ENCODE measurements at places on chromosomes 2 and 18.
A peak's percentile ranks its signal among the peaks of the same experiment; 100 is the strongest.

GRCh38 chr18:13180614-13181375, 37.8 kb upstream of the LDLRAD4 start:
- no peak for DNase-seq

- no peak for DNase-seq
Measured at GRCh38 chr2:127853671-127854070, 4.3 kb downstream of the POLR2D start.

DNA sequence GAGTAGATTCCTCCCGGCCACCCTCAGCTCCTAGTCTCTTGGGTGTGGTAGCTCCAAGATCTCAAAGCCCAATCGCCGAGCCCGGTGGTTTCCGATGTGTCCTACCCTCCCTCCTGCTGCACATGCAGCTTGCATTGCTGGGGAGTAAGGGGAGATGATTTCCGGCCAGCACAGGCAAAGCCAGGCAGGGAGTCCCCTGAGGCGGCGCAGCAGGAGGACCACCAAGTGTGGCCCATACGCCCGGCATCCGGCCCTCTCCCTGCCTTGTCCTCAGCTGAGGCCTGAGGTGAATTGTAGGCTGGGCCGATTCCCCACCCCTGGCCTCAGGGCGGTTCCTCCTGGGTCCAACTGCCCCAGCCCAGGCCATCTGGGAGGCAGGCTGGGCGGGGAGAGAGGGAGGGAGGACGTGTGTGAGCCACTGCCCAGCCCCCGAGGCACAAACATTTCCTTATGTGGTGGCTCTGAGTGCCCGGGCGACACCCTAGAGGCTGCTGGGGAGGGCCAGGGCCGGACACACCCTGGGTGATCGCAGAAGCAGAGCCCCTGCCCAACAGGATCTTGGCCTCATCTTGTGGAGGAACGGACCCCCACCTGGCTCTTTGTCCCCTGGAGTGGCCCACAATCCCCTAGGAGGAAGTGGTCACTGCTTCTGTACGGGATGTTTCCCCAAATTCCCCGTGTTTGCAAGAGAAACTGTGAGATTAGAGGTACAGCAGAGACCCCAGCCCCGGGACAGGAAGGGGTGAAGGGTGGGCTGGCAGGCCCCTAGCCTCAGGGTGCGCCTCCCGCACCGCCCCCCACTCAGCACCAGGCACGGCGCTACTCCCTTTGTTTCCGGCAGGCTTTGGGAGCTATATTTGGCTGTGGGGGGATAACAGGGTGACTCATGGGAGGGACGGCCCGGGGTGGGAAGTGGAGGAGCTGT, 41.9 kb upstream of the PTMA start:
- no peak for DNase-seq

DNA sequence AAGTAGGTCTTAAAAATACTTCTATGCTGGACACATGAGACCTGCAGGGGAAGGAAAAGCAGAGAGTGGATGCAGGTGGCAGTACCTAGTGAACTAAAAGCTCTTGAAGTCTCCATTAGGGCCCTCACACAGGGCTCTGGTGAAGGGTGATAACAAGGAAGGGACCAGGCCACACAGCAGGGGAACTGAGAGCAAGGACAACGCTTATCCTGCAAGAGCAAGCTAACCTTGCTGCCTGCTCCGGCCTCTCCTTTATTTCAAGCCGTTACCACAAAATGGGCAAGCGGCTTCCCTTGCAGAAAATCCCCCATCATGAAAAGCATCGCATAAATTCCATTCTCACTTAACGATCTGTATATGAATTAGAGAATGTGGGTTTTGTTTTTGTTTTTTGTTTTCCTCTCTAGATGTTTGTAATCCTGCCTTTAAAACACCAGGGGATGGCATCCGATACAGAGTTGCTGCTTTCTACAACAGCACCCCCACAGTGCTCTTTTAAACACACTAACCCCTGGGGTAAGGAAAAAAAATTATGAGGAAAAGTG, 64.5 kb downstream of the CACNB4 start:
- no peak for DNase-seq

GRCh38 chr2:18345848-18346247, 214.6 kb downstream of the RDH14 start:
- no peak for DNase-seq

DNA sequence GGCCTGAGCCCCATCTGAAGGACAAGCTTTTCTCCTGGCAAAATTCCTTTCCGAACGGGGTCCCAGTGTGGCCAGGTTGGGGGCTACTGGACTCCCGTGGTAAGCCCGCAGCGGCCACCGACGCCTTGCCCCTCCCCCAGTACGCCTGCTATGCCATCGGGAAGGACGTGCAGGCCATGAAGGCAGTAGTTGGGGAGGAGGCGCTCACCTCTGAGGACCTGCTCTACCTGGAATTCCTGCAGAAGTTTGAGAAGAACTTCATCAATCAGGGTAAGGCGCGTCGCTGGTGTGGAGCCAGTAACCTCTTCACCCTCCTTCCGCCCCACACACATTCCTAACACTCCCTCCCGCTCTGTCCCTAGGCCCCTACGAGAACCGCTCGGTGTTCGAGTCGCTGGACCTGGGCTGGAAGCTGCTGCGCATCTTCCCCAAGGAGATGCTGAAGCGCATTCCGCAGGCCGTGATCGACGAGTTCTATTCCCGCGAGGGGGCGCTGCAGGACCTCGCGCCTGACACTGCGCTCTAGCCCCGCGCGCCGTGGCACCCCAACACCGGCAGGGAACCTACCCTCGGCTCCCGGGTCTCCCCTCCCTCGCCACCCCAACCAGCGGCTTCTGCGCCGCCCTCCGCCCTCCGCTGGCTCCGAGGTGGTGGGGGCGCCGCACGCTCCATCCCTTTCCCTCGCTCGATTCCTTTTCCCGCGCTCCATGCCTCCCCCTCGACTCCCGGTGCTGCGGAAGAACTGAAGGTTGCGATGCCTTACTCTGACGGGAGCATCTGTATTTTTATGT, 13.6 kb upstream of the ANKRD53 start:
- DNase-seq, result peak; percentile 76

GRCh38 chr18:48306838-48307237, 102.3 kb downstream of the ZBTB7C start:
- DNase-seq, result no peak

DNA sequence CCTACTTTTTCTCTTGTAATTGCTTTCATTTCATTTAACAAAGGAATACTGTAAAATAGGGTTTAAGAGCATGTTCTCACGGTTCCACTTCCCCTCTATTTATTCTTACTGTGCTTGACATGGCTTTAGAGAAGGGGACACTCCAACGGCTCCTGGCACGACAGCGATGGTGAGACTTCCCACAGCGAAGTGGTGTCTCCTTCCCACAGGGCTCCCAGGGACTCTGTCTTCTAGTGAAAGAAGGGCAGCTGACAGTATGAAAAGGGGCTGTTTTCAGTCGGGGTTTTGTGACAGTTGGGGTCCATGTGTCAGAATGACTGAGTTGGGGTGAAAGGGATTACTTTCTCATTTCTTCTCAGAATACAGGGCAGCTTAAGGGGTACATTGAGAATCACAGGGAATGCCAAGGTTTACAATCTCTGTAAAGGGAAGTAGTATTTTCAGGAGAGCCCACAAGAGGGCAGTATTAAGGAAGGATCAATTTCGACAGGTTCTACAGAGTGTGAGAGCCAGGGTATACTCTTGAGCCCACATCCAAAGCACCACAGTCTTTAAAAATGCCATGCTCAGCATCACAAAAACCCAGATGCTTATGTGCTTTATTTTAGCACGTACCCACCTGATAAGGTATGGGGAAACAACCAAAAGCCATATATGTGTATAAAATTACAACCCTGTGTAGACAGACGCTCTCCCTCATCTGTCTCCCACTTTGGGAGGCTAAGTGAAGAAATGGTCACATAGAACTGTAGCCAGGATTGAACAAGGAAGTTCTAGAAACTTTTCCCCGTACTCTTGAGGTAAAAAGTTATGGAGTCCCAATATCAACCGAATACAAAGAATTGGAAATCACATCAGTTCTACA, 31.3 kb upstream of the RAPGEF4 start:
- no peak for DNase-seq

- DNase-seq, result no peak
Measured at GRCh38 chr2:119289093-119289492, 65.5 kb downstream of the STEAP3 start.

GRCh38 chr2:81084101-81084500, 779.5 kb upstream of the LRRTM1 start:
- DNase-seq, result no peak

DNA sequence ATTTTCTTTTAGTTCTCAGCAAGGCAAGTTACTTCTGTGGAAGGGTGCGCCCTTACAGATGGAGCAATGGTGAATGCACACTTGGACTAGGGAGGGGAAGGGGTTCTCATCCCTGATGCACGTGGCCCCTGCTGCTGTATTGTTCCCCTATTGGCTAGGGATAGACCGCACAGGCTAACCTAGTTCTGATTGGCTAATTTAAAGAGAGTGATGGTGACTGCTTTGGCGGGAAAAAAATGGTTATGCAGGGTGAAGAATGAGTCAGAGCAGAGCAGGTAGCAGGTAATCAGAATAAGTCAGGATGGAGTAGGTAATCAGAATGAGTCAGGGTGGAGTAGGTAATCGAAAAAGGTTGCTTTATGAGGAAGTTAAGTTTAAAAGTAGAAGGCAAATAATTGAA, 171.5 kb downstream of the MTCL1 start:
- no peak for DNase-seq

DNA sequence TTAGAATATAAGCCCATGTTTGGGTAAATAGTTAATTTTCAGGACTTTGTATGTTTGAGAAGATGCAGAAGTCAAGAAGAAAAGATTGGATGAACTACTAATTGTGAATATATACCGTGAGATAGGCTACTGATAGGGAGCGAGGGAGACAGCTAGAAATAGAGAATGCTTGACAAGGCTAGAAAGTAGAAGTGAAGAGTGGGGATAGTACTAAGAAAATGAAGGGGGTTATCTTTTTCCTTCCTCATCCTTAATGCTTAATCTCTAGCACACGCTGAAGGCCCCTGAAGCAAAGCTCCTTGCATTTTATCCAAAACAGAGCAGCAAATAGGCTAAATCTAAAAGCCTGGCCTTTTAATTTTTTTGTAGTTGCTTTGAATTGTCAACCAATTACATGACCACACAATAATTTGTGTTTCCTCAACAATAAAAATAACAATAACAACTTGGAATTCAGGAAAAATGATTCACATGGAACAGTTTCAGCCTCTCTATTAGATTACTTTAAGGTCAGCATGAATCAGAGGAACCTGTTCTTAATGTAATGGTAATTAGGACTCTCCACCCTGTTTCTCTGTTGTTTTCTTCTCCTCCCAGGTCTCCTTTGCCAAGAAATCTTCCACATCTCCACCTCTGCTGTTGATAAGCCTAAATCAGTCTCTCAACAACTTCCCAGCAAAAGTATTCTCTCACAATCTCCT, 1071.3 kb upstream of the ZEB2 start:
- no peak for DNase-seq

- DNase-seq, result no peak
Measured at GRCh38 chr2:161128885-161129284, 31.3 kb upstream of the TANK start.

GRCh38 chr2:215805493-215805892, 207.9 kb downstream of the MREG start:
- no peak for DNase-seq

DNA sequence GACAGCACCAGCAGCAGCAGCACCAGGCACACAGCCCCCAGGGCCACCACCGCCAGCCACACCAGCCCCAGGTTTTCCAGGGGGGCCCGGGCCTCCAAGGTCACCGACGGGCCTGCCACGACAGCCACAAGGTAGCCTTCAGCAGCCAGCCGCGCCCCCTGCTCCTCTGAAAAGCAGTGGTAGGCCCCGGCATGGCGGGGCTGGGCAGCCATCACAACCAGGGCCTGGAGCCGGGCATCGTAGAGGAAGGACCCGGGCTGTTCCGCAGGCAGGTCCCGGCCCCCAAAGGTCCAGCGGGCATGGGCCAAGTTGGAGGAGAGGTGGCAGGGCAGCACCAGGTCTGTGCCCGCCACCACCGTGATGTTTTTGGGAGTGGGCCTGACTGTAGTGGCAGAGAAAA, 3.3 kb upstream of the ANKRD39 start:
- no peak for DNase-seq

- no peak for DNase-seq
Measured at GRCh38 chr2:9101763-9102425, 98.4 kb upstream of the MBOAT2 start.

GRCh38 chr18:23824669-23825068, 135.4 kb downstream of the LAMA3 start:
- no peak for DNase-seq

GRCh38 chr18:38790303-38790702, 1224.7 kb upstream of the CELF4 start:
- no peak for DNase-seq

DNA sequence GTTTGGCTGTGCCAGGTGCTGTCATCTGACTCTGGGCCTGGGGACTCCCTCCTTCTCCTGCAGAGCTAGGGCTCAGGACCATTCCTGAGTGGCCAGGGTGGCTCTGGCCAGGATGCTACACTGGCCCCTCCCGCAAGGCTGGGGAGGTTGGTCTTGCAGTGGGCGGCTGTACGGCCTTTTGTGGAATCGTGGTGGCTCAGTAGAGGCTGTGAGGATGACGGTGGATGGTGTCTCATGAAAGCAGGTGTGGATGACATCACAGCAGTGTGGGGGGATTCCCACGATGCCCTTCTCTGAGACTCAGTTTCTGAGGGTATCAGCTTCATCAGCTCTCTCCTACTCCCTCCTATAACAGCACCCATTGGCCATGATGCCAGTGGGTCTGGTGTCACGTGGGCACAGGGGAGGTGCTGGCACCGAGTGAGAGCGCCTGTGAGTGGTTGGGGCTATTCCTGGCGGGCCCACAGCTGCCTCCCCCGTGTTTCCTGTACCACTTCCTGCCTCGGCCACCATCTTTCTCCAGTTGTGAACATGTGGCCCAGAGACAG, 144.2 kb upstream of the HDAC4 start:
- DNase-seq, result peak; percentile 48

DNA sequence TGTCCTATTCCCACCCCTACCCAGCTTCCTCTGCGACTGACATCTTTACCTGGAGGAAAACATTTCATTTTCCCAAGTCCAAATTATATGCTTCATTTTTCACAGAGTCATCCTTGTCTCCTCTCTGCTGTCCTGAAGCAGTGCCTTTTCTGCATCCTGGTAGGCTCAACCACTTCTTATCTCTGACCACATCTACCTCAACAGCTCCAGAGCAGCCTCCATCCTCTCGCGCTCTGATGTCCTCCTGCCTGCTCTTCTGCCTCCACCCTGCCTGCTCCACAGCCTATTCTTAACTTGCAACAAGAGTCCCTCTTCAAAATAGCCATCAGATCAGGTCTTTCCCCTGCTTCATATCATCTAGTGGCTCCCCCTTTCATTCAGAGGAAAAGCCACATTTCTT, 457.1 kb downstream of the PARD3B start:
- DNase-seq, result no peak

GRCh38 chr2:12549641-12550040, 167.1 kb upstream of the TRIB2 start:
- no peak for DNase-seq

- no peak for DNase-seq
Measured at GRCh38 chr2:223950448-223951347, 5.6 kb upstream of the WDFY1 start.
